ENCODE measurements at places on chromosomes 4 and X. TPM values are rescaled to one million over a fixed set of nuclear protein-coding genes. Genes with fewer than 3 reads are reported as not detected.

DNA sequence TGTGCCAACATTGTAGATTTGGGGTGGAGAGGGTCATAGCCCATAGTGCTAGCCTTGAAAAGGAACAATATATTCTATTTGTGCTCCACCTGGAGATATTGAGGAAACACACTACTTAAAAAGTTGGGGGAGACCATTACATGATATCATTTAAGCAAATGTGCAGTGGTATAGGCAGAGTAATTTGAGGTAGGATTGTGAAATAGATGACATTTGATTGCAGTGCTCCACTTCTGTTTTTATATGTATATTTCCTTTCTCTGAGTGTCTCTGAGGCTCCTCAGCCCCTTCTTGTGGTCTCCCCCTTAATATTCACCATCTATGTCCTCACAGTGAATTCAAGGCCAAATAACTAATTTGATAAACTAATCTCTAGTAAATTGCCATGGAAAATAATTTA, 85.6 kb upstream of the NMU start:
- no peak for DNase-seq

DNA sequence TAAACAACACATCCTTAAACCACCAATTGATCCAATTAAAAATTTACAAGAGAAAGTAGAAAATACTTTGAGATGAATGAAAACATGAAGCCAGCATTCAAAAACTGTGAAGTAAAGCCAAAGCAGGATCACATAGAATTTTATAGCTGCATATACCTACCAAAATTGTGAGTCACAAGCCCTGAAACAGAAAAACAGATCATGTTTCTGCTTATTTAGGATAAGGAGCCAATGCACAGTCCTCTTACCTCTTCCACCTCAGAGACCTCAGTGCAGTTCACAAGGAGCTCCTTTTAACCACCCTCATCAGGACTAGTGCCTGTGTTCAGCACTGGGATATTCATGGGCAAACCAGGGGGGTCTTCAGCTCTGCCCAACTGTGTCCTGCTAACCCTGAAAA, 386.7 kb downstream of the TECRL start:
- no peak for DNase-seq

Gene C4orf36
- not detected for total RNA-seq

DNA sequence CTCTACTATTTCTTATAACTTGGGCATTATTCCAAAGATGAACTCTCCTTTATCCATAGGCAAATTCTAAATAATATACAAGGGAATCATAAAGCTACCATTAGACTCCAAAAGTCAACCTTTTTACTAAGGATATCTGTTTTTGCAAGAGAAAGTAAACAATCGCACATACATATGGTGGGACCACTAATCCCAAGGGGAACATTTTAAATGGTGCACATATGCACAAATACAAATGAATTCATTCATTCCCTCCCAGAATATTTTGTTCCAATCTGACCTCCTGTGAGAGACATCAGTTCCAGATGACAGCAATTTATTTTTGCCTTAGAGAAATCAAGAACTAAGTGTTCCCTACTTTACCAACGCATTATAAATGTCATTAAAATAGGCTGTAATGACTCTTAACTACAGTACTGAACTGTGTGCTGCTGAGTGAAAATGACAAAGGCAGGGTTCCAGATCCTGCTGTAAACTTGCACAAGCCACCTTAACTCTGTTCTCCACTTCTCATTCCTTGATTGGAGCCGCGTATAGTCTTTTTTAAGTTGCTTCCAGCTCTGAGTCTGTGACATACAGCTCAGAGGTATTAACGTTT, 2.0 kb downstream of the DHX15 start:
- no peak for DNase-seq

Gene STBD1
- total RNA-seq, result 19.9 TPM

DNA sequence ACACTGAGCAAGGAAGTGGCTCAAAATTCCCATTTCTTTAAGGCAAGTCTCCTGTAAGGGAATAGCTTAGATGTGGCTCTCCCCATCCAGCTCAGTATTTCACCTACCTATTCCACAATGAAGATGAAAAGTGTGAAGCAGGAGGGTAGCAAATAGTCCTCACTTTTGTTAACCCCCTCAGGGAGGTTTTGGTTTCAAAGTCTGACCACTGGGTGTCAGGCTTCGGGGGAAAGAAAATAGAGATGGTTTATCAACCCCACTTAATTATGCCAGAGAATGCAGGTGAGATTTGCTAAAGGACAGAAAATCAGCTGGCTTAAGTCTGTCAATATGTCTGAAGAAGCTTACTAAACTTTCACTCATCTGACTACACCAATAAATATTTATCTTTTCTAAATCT, 69.5 kb downstream of the DHX15 start:
- no peak for DNase-seq

DNA sequence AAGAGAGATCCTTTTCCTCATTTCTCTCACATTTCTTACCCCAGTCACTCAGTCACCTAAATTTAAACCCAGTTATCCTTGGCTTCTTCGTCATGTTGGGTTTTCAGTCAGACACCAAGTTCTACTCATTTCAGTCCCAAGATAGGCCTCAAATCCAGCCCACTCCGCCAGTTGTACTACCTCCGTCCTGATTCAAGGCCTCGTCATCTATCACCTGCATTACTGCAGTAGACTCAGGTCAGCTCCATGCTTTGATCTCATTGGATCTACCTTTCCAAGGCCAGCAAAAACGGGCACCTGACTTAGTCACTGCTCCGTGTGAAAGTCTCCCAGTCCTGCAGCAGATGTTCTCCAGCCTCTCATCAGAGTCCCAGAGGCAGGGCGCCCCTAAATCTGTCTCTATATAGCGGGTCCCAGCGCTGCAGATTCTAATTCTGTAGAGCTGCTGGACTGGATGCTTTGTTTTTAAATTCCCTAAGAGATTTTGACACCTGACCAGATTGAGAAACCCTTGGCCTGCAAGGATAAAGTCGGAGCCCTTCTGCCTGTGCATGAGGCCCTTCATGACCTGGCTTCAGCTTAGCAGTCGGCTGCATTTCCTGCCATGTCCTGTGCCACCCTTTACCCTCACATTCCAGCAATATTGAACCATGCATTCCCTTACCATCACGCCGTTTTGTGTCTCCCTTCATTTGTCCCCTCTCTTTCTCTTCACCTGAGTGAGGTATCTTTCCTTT, 53.7 kb downstream of the ZFX start:
- DNase-seq, result no peak

DNA sequence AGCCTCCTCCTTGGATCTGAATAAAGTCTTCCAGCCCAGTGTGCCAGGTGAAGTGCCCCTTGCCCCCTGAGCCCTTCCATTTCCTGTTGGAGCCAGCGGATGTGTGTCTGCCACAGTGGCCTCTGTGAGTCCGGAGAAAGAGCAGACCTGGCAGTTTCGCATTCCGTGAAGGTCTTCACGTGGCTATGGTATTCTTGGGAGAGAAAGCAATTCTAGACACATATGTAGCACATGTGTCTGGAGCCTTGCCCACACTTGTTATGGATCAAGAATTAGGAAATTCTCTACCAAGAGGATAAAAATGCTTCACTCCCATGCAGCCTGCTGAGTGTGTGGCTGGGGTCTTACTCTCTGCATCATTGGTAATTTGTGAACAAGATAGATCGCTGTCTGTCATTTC, 130.9 kb downstream of the REPS2 start:
- DNase-seq, result no peak

Gene TLR3
- 19.9 TPM for total RNA-seq

Gene REELD1
- not detected for total RNA-seq

- DNase-seq, result no peak
Observed at GRCh38 chr4:48266781-48267180, 2.9 kb downstream of the TEC start.

- no peak for DNase-seq
Observed at GRCh38 chr4:84606645-84607044, 23.7 kb downstream of the CDS1 start.

Gene RNF128
- 0.32 TPM for total RNA-seq

Gene F8A3
- not detected for total RNA-seq

Gene RPA4
- 0.43 TPM for total RNA-seq

Gene PASD1
- not detected for total RNA-seq

Gene NEUROG2
- total RNA-seq, result not detected

Gene CCDC120
- 0.11 TPM for total RNA-seq

DNA sequence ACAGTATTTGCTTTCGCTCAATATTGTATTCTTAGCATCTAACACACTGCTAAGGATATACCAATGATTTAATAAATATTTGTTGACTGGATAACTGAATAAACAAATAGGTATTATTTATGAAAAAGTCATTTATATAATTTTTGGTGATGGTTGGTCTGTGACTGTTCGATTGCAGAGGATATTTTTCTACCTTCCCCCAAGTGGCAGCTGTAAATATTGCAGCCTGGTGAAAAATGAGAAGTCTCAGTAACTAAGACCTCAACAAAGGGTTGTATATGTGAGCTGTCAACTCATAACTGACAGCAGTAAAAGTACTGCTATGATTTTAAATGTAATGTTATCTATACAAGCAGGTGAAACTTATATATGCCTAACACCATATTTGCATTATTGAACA, 36.0 kb downstream of the HTR2C start:
- no peak for DNase-seq

DNA sequence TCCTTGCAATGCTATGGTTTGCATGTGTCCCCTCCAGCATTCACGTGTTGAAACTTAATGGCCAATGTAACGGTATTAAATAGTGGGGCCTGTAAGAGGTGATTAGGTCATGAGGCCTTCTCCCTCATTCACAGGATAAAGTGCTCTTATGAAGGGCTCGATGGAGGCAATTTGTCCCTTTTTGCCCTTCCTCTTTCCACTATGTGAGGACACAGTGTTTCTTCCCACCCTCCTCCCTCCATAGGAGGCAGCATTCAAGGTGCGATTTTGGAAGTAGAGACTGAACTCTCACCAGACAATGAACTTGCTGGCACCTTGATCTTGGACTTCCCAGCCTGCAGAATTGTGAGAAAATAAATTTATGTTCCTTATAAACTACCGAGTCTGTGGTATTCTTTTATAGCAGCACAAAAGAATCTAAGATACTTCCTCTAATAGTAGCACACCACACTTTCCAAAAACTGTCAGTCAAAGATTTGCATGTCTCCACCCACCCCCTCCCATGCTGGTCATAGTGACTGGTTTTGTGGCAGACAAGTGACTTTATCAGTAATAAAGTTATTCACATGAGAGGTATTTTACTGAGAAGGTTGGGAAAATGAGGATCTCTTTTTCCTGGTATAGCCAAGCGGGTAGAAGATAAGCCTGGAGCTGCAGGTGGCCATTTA, 113.5 kb upstream of the TTC29 start:
- DNase-seq, result no peak

DNA sequence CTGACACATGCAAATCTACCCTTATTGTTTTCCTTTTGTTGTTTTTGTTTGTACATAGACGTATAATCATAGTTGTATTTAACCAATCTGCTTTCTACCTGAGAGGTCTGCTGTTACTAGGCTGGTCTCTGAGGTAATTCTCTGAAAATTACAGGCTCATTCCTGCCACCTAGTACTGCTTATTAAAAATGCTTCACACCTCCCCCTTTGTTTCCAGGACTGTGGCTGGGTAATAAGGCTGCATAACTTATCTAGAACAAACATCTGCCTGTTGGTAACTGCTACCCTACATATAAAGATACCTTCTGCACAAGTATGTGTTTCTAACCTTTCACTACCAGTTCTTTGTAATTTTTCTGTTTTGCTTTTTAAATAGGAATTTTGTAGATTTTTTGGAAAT, 34.2 kb downstream of the COX7B2 start:
- no peak for DNase-seq

DNA sequence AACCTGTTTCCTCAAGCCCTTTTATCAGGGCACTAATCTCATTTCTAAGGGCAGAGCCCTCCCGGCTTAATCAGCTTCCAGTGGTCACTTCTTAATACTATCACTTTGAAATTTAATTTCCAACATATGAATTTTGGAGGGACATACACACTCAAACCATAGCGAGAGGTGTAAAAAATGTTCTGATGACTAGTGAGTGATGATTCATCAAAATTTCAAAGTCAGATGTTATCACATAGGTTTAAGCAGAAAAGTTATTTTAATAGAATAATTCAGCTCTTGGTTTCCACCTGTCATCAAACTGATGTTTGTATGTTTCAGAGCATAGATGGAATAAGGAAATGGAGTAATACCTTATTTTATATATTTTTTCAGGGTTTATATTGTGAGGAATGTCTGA, 161.9 kb downstream of the TLL1 start:
- no peak for DNase-seq

GRCh38 chrX:22739276-22739675, 260.5 kb upstream of the DDX53 start:
- no peak for DNase-seq

GRCh38 chr4:143337600-143338287, 1.1 kb downstream of the GAB1 start:
- peak; percentile 76 for DNase-seq

GRCh38 chrX:129877401-129877800, 28.6 kb upstream of the UTP14A start:
- DNase-seq, result no peak

- DNase-seq, result no peak
Observed at GRCh38 chr4:157185363-157185762, 35.2 kb upstream of the GRIA2 start.

GRCh38 chr4:108049406-108049805, 59.7 kb downstream of the HADH start:
- no peak for DNase-seq

GRCh38 chr4:15536552-15537499, 67.1 kb downstream of the CC2D2A start:
- no peak for DNase-seq

Gene HS3ST1
- total RNA-seq, result 0.64 TPM

DNA sequence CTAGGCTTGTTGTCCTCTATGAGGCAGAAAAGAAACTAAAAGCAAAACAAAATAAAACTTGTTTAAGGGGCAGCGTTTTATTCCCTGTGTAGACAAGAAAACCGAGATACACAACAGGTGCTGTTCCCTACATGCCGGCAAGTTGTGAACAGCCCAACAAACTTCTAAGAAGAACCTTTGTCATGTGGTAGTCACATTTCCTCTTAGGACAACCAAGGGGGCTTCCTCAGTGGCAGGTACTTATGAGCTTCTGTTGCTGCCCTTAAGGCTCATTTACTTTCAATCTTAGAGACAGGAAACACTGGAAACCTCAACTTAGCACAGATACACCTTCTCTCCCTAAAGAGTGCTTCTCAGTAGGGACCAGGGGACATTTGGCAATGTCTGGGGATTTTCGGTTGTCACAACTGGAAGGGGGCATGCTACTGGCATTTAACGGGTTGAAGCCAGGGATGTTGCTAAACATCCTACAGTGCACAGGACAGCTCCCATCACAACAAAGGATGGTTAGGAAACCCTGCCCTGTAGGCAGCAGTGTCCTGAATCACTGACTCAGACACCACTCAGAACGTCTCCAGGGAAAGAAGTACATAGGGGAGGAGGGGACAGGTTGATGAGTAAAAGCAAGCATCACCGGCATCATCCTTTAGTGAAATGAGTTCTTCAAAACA, 111.0 kb downstream of the ASB9 start:
- DNase-seq, result no peak

Gene HAND2
- total RNA-seq, result 6.0 TPM

Gene C4orf50
- not detected for total RNA-seq

Gene RAB9B
- 0.43 TPM for total RNA-seq
